Left cardiac atrium (tissue), 4 donors: ENCODE measurements at places on chromosomes 6 and 20. TPM values are rescaled to one million over a fixed set of nuclear protein-coding genes. Genes with fewer than 3 reads are reported as not detected.

Gene IRF4
- 1.6 TPM for total RNA-seq

Gene COL21A1
- 12.5 TPM for total RNA-seq

Gene THEMIS
- 0.97 TPM for total RNA-seq

Gene BCAS4
- 1.2 TPM for total RNA-seq

Gene MCCD1
- total RNA-seq, result not detected

Gene TMC2
- total RNA-seq, result 0.06 TPM

Gene LY6G6C
- not detected for total RNA-seq

Gene PHACTR1
- 12.2 TPM for total RNA-seq

Gene BNIP5
- not detected for total RNA-seq

Gene PPIL6
- 3.5 TPM for total RNA-seq

Gene DDO
- total RNA-seq, result 12.9 TPM
